Stimulated activated CD4-positive, alpha-beta T cell treated with anti-CD3 and anti-CD28 coated beads, Interleukin-1b, Interleukin-23, amount 100 ng/mL, for 24 hours (primary cell): ENCODE measurements at places on chromosomes 7 and 10.

DNA sequence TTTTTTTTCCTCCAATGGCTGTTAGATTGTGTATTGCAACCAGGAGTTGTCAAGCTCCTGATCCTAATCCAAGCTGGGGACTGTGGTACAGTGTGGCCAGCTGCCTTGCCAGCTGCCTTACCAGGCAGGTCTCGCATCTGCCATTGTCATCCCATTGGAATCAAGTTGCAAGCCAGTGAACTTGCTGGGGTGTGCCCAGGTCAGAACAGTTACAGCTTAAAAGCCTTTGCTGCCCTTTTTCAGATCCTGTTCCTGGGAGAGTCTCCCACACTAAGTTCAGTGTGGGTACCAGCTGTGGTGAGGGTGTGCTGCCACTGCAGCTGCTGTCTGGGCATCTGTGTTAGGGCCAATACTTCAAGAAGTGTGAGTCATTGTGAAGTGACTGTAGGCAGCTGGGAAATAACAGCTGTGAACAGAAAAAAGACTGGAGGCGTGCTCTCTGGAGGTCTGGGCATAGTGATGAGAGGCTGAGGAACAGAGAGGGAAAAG is 72.8 kb downstream of the CCNY start:
- no peak for DNase-seq

DNA sequence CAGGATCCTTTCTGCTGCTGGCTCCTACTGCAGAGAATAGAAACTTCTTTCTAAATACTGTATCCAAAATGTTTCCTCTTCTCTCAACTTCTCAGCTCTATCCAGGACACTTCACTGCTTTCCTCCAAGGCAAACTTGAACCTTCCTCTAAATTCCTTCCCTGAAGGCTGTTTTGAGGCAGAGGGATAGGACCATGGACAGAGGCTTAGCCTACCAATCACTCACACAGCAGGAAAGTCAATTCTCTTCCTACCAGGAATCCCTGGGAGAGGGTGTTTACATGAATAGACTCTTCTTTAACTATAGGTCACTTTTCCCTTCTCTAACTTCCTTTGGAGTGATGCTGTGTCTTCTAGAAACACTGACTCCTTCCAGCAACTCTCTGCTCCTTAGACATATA is 115.6 kb upstream of the MKLN1 start:
- no peak for DNase-seq

DNA sequence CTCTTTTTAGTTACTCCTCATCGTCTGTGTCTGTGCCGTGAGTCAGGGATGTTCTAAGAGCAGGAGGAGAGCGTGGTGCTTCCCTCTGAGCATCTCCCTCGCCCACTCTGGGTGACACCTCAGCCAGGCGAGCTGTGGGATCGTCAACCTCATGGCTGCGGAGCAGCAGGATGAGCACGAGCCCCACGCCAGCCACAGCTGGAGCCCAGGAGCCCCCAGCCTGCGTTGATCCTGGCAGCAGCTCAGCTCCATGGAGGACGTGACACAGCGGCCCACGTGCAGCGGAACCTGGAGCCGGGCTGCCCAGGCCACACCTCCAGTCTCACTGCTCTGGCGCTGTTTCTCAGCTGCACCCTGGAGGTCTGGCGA is 512.0 kb downstream of the PTPRN2 start:
- no peak for DNase-seq

- DNase-seq, result no peak
Observed at GRCh38 chr10:69629519-69629896, 539 bp upstream of the FAM241B start.

GRCh38 chr10:121678631-121679174 is 80.5 kb upstream of the FGFR2 start:
- DNase-seq, result no peak

- DNase-seq, result no peak
Observed at GRCh38 chr7:44075296-44076075, 6.8 kb downstream of the POLM start.

DNA sequence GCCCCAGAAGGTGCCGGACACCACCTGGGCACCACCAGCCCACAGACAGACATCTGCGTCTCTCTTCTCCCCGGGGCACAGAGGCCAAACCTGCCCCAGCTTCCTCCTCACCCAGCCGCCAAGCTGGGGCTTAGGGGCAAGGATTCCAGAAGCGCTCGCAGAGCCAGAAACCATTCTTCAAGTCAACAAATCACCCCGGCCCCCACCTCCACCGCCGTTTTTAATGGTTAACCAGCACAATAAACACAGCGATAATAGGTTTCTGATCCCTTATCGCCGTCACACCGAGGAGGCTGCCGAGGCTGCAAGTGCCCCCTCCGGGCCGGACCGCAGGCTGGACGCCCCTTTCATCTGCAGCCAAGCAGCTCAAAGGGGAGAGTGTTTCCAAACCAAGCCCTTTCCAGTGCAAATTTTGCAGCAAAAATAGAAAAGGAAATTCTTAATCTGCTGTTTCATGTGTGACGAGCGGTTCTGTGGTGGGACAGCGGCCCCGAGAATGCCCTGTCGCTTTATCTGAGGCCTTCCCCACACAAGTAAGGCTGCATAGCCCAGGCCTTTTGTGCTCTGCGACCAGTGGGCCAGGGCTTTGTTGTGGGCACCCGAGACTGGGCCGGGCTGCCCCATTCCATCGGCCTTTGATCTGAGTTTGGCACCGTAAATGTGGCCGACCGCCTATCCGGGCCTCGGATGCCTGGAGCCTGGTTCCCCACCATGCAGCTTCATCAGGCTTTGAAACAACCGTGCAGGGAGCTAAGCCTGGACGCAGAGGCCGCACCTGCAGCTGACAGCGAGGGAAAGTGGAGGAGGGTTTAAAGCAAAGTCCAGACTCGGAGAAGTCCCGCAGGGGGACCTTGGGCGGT is 83.2 kb downstream of the FOXL3 start:
- DNase-seq, result no peak

- no peak for DNase-seq
Observed at GRCh38 chr7:55490099-55490498, 82.2 kb downstream of the VOPP1 start.

DNA sequence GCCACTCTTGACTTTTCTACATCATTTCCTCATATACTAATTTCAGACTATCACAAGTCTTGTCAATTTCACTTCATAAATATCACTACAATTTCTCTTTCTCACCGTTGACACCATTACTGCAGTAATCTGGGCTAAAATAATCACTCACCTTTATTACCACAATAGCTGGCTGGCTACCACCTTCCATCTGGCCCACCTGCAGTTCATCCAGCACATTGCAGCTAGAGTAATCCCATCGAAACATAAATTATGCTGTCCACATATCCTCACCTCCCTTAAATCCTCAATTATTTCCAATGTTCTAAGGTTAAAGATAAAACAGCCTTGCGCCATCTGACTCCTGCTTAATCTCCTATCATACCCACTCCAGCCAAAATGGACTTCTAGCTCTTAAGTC is 16.0 kb downstream of the DGKB start:
- no peak for DNase-seq

DNA sequence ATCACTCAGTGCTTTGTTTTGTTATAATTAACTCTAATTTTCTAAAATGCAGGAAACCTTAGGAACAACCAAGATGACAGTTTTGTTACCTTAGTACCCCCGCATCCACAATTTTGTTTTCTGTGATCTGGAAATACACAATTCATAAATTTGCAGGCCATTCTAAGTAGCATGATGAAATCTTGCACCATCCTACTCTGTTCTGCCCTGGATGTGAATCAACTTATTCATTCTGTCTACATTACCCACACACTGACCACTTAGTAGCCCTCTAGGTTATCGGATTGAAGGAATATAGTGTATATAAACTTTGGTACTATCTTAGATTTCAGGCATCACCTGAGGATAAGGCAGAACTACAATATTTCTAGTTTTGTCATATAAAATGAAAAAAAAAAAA is 155.9 kb downstream of the CTTNBP2 start:
- no peak for DNase-seq

DNA sequence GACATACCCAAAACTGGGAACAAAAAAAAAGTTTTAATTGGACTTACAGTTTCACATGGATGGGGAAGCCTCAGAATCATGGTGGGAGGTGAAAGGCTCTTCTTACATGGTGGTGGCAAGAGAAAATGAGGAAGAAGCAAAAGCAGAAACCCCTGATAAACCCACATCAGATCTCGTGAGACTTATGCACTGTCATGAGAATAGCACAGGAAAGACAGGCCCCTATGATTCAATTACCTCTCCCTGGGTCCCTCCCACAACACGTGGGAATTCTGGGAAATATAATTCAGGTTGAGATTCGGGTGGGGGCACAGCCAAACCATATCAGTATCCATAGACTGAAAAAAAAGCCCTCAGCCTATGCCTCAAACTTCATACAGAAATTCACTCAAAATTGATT is 647.2 kb downstream of the GRID1 start:
- DNase-seq, result no peak

- no peak for DNase-seq
Observed at GRCh38 chr10:49272251-49273081, 26.5 kb upstream of the C10orf71 start.

GRCh38 chr10:73591935-73592699 is 975 bp upstream of the USP54 start:
- no peak for DNase-seq

DNA sequence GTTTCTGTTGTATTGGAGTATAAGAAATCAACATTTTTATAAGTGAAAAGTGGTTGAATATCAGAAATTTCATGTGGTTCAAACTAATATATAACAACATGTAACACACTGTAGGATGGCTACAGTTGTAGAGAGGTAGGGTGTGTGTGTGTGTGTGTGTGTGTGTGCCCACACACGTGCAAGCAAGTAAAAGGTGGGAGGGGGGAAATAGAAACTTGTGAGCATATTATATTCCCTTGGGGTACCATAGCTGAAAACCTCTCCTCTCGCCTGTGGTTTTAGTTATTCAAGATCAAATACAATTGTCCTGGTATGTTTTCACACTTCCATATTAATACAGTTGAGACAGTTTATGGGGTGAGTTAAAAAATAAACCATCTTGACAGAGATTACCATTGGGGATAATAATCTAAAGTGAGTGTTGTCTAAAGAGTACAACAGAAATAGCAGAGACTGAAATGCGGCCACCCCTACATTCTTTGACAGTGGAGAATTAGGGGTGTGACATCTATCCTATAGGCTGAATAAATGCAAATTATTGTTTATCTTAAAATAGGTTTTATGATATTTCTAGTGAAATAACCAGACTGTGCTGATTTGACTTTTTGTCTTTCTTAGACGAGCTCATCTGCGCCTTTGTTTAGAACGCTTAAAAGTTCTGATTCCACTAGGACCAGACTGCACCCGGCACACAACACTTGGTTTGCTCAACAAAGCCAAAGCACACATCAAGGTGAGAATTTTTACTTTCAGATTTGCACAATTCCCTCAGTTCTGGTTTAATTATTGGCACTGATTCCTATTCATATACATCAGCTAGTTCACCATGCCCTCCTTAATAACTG is 25.9 kb downstream of the SMNDC1 start:
- DNase-seq, result no peak

GRCh38 chr7:22722536-22723180 is 4.3 kb upstream of the IL6 start:
- DNase-seq, result no peak

DNA sequence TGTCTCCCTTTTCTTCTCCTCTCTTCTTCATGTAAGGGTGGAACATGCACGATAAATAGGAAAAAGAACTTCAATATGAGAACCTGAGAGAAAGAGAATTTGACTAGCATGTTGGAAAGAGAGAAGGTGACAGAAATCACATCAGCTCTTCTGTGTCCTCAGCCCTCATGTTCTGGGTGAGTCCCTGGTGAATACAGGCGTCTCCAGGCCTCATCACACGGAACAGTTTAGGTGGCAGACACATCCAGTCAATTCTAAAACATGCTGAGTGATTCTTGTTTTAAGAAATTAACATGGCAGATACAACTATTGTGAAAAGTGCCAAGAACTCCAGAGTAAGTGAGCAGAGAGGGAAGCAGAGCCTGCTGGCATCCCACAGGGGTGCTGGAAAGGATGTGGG is 96.1 kb downstream of the FAM107B start:
- no peak for DNase-seq

GRCh38 chr7:34762764-34763163 is 104.7 kb downstream of the NPSR1 start:
- no peak for DNase-seq

GRCh38 chr10:130179640-130180039 is 43.4 kb downstream of the GLRX3 start:
- no peak for DNase-seq

- DNase-seq, result no peak
Observed at GRCh38 chr10:80648106-80648505, 110.4 kb downstream of the SH2D4B start.

- DNase-seq, result no peak
Observed at GRCh38 chr7:113159746-113160339, 41.5 kb upstream of the SMIM30 start.

GRCh38 chr10:82538272-82538671 is 663.3 kb downstream of the NRG3 start:
- DNase-seq, result no peak
